ENCODE measurements at places on chromosomes 1 and 21.
A peak's percentile ranks its signal among the peaks of the same experiment; 100 is the strongest.

- H3K4me3 ChIP-seq, result no peak overlapping the region
- no peak for DNase-seq
- no peak overlapping the region for H3K27ac ChIP-seq
These were observed 458.2 kb upstream of the DAB1 start for GRCh38 chr1:57882072-57882471.

GRCh38 chr1:158295791-158296190 lies 6.1 kb downstream of the CD1C start:
- H3K36me3 ChIP-seq, result no peaks in the 10 kb centered on the region
- H3K27me3 ChIP-seq, result no peaks in the 10 kb centered on the region
- no peak overlapping the region for H3K27ac ChIP-seq
- H3K4me3 ChIP-seq, result no peak overlapping the region
- no peaks in the 10 kb centered on the region for H3K4me1 ChIP-seq

DNA sequence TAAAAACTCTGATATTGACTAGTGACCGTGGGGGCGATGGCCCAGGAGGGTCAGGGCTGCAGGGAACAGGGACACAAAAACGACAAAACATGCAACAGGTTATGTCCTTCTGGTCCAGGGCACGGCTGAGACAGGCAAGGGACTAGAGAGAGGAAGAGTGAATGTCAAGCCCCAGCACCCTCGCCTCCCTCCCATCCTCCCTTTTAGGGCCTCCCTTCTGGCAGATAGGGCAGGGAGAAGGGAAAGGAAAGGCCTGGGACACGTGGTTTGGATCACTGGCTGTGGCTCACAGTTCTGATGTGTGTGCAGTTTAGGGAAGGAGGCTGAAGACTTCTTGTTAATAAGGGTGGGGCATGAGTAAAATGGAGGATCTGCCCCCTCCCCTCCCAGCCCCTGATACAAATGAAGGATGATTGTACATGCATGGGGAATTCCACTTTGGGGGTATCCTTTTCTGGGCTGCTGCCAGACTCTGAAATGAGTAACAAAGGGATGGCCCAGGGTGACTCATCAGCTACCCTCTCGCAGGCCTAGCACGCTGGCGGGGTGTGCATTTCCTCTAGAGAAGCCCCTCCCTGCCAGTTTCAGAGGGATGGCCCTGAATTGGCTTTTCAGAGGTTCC lies 14.2 kb downstream of the CAPN2 start:
- DNase-seq, result peak; percentile 87
- H3K27ac ChIP-seq, result peak overlapping the region; percentile 63
- no peak overlapping the region for H3K4me3 ChIP-seq
- H3K36me3 ChIP-seq, result peaks cover 6% of the 10 kb centered on the region
- peaks cover 50% of the 10 kb centered on the region for H3K4me1 ChIP-seq
- H3K27me3 ChIP-seq, result no peaks in the 10 kb centered on the region

DNA sequence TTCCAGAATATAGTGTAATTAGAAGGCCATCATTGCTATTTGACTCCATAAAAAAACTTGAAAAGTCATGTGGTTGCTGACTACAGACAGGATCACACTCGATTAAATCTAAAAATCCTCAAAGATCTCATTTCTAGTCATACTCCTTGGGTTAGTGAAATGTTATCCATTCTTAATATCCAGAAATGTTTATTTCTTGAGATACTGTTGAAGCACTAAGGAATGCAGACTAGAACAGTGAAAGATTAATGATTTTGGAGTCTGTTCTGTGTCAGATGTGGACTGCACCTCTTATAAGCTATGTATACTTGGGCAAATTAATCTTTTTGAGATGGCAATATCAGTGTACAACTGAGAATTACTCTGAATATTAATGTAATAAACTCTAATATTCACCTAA lies 65.1 kb downstream of the ADSS2 start:
- DNase-seq, result no peak
- H3K27me3 ChIP-seq, result no peaks in the 10 kb centered on the region

GRCh38 chr1:154954541-154954940 lies 1.4 kb downstream of the PBXIP1 start:
- no peaks in the 10 kb centered on the region for H3K27me3 ChIP-seq
- peaks cover 32% of the 10 kb centered on the region for H3K4me1 ChIP-seq
- H3K4me3 ChIP-seq, result peak overlapping the region; percentile 77
- peak overlapping the region; percentile 81 for H3K27ac ChIP-seq
- H3K36me3 ChIP-seq, result peaks cover 17% of the 10 kb centered on the region
- no peak for DNase-seq

GRCh38 chr1:27543284-27543683 lies 53.3 kb upstream of the WASF2 start:
- peaks cover 9% of the 10 kb centered on the region for H3K36me3 ChIP-seq
- peaks cover 81% of the 10 kb centered on the region for H3K4me1 ChIP-seq
- H3K27me3 ChIP-seq, result no peaks in the 10 kb centered on the region
- no peak overlapping the region for H3K4me3 ChIP-seq
- no peak for DNase-seq
- peak overlapping the region; percentile 88 for H3K27ac ChIP-seq

DNA sequence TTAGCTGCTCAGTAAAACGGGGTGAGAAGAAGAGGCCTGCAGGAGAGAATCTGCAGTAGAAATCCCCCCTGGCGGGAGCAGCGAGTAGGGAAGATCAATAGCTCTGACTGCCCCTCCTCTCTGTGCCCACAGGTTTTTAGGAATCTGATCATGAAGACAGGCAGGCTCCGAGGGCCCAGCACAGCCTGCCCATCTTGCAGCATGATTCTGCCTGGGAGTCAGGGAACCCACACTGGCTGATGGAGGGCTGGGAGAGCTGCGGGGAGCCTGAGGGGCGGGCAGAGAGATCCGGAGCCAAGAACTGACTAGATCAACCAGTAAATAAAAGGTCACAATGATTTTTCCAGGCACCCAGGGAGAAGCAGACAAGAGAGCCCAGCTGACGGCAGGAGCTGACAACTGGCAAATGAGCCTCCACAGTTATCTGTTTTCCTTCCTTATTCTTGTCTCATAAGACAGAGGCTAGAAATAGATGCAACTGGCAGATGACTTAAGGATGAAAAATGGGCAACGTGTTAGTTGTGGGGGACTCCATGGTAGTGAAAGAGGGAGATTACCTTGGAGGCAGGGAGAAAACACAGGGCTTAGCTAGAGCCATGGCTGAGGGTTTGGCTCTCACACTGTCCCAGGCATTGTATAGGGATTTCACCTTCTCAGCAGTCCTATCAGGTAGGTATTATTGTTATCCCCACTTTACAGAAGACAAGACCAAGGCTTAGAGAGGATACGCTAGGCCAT lies 116.2 kb downstream of the PLXNA2 start:
- H3K27me3 ChIP-seq, result no peaks in the 10 kb centered on the region
- H3K4me3 ChIP-seq, result no peak overlapping the region
- no peaks in the 10 kb centered on the region for H3K36me3 ChIP-seq

GRCh38 chr1:17030206-17030605 lies 18.5 kb upstream of the ATP13A2 start:
- H3K27me3 ChIP-seq, result no peaks in the 10 kb centered on the region
- no peak overlapping the region for H3K27ac ChIP-seq
- no peak for DNase-seq
- peaks cover 34% of the 10 kb centered on the region for H3K36me3 ChIP-seq
- H3K4me1 ChIP-seq, result no peaks in the 10 kb centered on the region
- no peak overlapping the region for H3K4me3 ChIP-seq

- H3K27me3 ChIP-seq, result no peaks in the 10 kb centered on the region
- no peaks in the 10 kb centered on the region for H3K4me1 ChIP-seq
- H3K36me3 ChIP-seq, result no peaks in the 10 kb centered on the region
- H3K27ac ChIP-seq, result no peak overlapping the region
- no peak for DNase-seq
These were observed 58.9 kb upstream of the CTTNBP2NL start for GRCh38 chr1:112337028-112337531.

- H3K4me1 ChIP-seq, result peaks cover 58% of the 10 kb centered on the region
- no peak for DNase-seq
- no peaks in the 10 kb centered on the region for H3K27me3 ChIP-seq
These were observed 3.6 kb downstream of the EPS15 start for GRCh38 chr1:51515312-51515960.

GRCh38 chr1:79193211-79194079 lies 186.9 kb upstream of the ADGRL4 start:
- no peaks in the 10 kb centered on the region for H3K4me1 ChIP-seq
- H3K27ac ChIP-seq, result no peak overlapping the region
- H3K4me3 ChIP-seq, result no peak overlapping the region
- no peak for DNase-seq

DNA sequence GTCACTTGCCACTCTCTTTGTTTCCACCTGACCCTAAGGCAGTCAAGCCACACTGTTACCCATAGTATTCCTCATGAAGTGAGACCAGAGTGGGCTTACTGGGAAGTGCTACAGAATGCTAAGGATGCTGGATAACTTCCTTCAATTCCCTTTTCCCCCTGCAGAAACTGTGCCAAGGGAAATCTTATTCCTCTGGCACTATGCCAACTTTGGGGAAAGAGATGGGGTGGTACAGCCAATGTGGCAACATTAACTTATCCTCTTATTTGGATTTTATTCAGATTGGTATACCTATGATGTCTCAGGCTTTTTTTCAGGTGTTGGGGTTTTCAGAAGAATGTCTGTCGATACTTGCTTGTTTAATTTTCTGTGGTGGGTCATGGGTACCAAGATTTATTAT lies 599.4 kb upstream of the PBX1 start:
- DNase-seq, result no peak
- no peaks in the 10 kb centered on the region for H3K4me1 ChIP-seq
- no peak overlapping the region for H3K27ac ChIP-seq

GRCh38 chr1:147641695-147642592 lies 28.4 kb downstream of the ACP6 start:
- peaks cover 3% of the 10 kb centered on the region for H3K36me3 ChIP-seq
- H3K4me1 ChIP-seq, result no peaks in the 10 kb centered on the region
- DNase-seq, result peak; percentile 19
- H3K27ac ChIP-seq, result no peak overlapping the region

GRCh38 chr1:9075022-9075421 lies 5.6 kb upstream of the SLC2A5 start:
- no peaks in the 10 kb centered on the region for H3K36me3 ChIP-seq
- H3K27ac ChIP-seq, result no peak overlapping the region
- no peak for DNase-seq
- no peak overlapping the region for H3K4me3 ChIP-seq
- no peaks in the 10 kb centered on the region for H3K27me3 ChIP-seq

- no peak overlapping the region for H3K4me3 ChIP-seq
- DNase-seq, result no peak
- no peaks in the 10 kb centered on the region for H3K27me3 ChIP-seq
- H3K4me1 ChIP-seq, result no peaks in the 10 kb centered on the region
- H3K27ac ChIP-seq, result no peak overlapping the region
These were observed 98.9 kb downstream of the PGBD5 start for GRCh38 chr1:230326971-230327891.

- H3K27ac ChIP-seq, result peak overlapping the region; percentile 77
- H3K4me1 ChIP-seq, result peaks cover 21% of the 10 kb centered on the region
- H3K4me3 ChIP-seq, result peak overlapping the region; percentile 85
- no peaks in the 10 kb centered on the region for H3K27me3 ChIP-seq
These were observed 37.4 kb upstream of the BTG2 start for GRCh38 chr1:203267912-203268311.

DNA sequence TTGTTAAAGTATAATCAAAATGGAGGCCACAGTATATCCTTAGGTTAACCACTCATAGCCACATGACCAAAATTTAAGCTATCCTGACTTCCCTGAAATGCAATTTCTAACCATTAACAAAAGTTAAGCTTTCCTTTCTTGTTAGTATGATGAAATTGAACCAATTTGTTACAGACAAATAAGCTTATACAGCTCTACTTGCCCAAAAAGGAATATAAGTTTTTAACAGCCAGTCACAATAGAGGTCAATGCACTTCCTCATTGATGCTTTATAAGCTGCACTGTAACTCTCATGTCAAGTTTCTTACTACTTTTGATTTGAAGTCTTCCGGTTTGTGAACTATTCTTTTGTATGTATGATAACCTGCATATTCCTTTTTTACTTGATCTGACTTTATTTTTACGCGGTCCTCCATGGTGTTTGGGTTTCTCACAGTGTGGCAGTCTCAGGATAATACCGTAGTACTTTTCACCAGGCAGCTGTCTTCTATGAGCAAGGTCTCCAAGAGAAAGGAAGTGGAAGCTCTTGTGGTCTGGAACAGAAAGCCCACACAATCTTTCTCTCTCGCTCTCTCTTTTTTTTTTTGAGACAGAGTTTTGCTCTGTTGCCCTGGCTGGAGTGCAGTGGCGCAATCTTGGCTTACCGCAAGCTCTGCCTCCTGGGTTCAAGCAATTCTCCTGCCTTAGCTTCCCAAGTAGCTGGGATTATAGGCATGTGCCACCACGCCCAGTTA lies 331.6 kb downstream of the SRGAP2C start:
- H3K36me3 ChIP-seq, result no peaks in the 10 kb centered on the region
- peak overlapping the region; percentile 16 for H3K4me3 ChIP-seq
- no peak overlapping the region for H3K27ac ChIP-seq
- DNase-seq, result no peak

- no peaks in the 10 kb centered on the region for H3K4me1 ChIP-seq
- no peak overlapping the region for H3K27ac ChIP-seq
- no peaks in the 10 kb centered on the region for H3K27me3 ChIP-seq
- H3K4me3 ChIP-seq, result no peak overlapping the region
These were observed 25.3 kb downstream of the F13B start for GRCh38 chr1:197041486-197042353.

DNA sequence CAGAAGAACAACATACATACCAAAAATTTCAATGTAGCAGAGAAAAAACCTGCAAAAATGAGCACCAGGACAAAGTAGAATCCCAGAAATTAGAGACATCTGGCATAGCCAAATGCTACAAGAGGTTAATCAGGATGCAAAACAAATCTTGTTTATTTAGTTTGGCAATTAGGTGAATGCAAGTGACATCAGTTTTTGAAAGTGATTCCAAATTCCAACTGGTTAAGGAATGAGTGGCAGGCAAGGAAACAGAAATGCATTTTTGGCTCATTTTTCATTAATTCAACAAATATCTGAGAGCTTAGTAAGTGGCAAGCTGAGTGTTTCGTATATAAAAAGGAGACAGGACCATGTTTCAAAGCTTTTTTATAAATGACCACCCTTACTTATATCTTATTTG lies 21.3 kb downstream of the SCAF4 start:
- no peak overlapping the region for H3K4me3 ChIP-seq
- DNase-seq, result no peak
- H3K27me3 ChIP-seq, result no peaks in the 10 kb centered on the region
- H3K27ac ChIP-seq, result no peak overlapping the region
- peaks cover 37% of the 10 kb centered on the region for H3K4me1 ChIP-seq

- H3K27me3 ChIP-seq, result no peaks in the 10 kb centered on the region
- no peak overlapping the region for H3K4me3 ChIP-seq
- no peak overlapping the region for H3K27ac ChIP-seq
- no peaks in the 10 kb centered on the region for H3K4me1 ChIP-seq
- no peak for DNase-seq
These were observed 151.5 kb downstream of the SMYD3 start for GRCh38 chr1:246355411-246356230.

DNA sequence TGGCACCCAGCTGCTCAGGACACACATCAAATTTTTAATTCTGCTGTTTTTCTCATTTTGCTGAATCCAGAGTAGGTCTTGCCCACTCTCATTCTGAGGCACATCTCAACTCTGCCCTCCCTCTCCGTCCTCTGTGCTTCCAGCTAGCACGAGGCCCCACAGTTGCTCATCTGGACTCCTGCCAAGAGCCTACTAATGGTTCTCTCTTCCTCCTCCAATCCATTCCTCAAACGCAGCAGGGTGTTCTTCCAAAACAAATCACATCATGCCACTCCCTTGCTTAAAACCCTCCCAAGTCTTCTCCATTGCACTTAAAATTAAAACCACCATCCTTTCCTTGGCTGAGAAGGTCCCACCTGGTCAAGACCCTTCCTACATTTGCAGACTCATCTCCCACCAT lies 49.8 kb upstream of the SCAF4 start:
- no peaks in the 10 kb centered on the region for H3K4me1 ChIP-seq
- no peaks in the 10 kb centered on the region for H3K27me3 ChIP-seq
- H3K36me3 ChIP-seq, result no peaks in the 10 kb centered on the region
- H3K4me3 ChIP-seq, result no peak overlapping the region
- DNase-seq, result peak; percentile 21
